Stimulated activated CD8-positive, alpha-beta memory T cell treated with anti-CD3 and anti-CD28 coated beads, Interleukin-12 subunit alpha, Interleukin-12 subunit beta, amount 100 ng/mL, for 4 hours (primary cell): ENCODE measurements at places on chromosomes 16 and 17.

- no peak for DNase-seq
Observed at GRCh38 chr17:37066322-37067255, 117.8 kb downstream of the AATF start.

DNA sequence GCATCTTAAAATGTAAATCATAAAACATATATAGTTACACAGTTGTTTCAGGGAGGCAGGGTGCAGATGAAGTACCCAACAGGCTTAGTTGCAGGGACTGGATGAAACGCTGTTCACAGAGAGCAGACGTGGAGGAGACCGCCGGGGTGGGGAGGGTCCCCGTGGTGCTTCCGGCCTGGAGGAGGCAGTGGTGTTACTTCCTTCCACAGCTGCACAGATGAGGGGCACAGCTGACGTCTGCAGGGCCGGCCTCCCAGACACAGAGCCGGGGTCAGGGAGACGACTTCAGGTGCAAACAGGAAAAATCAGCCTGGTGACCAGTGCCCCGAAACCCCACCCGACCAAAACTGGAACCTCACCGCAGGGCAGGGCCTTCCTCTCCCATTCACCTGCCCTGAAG lies 17.1 kb downstream of the SPIRE2 start:
- DNase-seq, result no peak

DNA sequence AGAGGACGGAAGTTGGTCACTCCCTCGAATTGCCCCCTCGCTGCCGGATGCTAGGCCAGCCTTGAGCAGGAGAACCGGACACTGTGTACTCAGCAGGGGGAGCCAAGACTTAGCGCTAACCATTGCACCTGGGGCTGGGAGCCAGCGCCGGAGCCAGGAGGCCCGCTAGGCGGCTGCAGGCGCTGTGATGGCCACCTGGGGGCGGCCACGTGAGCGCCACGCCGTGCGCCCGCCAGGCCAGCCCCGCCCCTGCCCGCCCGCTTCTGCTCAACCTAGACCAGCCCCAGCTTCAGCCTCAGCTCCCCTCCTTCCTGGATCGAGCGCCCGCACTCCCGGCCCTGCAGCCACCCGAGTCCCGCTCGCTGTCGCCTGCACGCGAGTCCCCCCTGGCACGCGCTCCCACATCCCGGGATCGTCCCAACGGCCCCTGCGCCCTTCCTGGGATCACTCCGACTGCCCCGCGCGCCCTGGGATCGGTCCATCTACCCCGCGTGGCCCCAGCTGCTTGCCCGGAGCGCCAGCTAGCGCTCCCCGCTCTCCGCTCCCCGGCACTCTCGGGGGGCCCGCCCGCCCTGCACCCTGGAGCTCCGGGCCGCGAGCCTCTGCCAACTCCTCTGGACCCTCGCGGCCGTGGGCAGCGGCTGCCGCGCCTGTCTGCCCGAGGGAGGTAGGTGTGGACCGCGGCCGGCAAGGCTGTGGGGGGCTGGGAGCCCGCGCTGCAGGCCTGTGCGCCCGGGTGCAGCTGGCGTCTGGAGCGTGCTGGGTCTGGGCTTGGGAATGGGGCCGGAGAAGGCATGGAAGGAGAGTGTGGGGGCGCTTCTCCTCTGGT lies at the start of gene EEF2K:
EEF2K (plus strand) TSS at position 266 of the 829 bp plus-strand sequence. CDS start 19,452 bp downstream, outside the sequence.
- DNase-seq, result peak; percentile 76

DNA sequence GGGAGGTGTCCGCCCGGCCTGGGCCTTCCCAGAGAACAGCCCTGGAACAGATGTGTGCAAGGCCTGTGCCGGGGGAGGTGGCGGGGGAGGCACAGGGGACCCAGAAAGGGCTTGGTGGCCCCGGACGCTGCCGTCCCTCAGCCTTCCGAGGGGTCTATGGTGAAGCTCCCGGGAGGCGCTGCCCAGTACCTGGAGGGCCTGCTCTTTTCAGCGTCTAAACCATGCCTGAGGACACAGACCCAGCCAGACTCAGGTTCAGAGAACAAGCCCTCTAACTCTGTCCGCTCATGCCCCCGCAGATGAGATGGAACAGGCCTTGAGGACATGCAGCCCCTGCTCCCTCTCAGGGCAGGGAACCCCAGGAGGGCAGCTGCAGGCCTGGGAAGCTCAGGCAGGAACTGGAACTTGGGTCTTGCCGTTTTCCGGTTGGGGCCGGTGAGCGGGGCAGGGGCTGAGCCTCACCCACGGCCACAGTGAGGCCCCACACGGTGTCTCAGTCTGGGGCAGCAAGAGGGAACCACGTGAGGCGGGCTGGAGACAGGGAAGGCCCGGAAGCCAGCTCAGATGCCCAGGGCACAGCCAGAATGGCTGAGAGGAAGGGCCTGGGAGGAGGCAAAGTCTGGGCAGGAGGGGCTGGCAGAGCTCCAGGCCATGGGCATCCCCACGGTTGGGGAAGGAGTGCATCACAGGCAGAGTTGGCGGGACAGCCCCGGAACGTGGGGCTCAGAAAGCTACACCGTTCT lies 12.5 kb downstream of the SLC16A3 start:
- no peak for DNase-seq

GRCh38 chr16:77385481-77385880 lies 49.4 kb downstream of the ADAMTS18 start:
- DNase-seq, result no peak

GRCh38 chr17:81191646-81192045 lies 25.6 kb upstream of the AATK start:
- DNase-seq, result no peak

GRCh38 chr17:49201481-49201927 lies 8.9 kb downstream of the GNGT2 start:
- DNase-seq, result no peak

DNA sequence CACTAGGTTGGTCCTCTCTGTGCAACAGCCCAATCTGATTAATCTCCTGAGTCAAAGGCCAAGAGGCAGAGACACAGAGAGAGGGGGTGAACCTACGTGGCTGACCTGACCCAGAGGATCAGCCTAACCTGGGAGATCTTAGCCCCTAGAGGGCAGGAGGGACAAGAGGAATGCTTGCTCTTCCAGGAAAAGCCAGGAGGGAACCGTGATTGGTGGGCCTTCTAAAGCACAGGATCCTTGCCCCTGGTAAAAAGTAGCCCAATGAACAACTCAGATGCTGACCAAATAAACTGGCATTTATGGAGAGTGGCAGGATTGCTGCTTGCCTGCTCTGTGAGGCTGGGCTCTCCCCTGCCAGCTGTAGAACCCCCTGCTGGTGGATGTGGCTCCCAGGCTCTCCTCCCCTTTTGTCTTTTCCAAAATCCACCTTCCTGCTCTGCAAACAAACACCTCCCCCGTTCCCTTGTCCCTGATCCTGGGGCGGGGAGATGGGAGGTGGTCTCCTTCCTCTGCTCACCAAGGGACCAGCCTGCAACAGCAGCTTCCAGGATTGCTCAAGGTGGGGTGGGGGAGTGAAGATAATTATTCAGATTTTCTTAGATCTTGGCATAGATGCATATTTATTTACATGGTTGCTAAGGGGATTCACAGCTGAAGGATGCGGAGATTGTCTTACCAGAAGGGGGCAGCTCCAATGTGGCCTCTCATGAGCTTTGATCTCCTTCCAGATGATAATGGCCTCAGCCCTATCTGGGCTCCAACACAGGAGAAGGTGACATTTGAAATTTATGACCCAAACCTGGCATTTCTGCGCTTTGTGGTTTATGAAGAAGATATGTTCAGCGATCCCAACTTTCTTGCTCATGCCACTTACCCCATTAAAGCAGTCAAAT lies 71.9 kb downstream of the SDR42E1 start:
- no peak for DNase-seq

DNA sequence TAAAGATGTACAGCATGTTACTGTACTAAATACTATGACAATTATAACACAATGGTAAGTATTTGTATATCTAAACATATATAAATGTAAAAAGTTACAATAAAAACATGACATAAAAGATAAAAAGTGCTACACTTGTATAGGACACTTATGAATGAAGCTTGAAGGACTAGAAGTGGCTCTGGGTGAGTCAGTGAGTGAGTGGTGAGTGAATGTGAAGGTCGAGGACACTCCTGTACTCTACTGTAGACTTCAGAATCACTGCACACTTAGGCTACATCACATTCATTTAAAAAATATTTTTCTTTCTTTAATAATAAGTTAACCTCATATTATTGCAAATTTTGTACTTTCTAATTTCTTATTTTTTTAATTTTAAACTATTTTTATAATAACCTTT lies 1476.7 kb upstream of the CDH8 start:
- DNase-seq, result no peak
